ENCODE measurements at places on chromosomes 2 and 18.

GRCh38 chr2:154338352-154338967, 360.0 kb upstream of the KCNJ3 start:
- no peak for DNase-seq

DNA sequence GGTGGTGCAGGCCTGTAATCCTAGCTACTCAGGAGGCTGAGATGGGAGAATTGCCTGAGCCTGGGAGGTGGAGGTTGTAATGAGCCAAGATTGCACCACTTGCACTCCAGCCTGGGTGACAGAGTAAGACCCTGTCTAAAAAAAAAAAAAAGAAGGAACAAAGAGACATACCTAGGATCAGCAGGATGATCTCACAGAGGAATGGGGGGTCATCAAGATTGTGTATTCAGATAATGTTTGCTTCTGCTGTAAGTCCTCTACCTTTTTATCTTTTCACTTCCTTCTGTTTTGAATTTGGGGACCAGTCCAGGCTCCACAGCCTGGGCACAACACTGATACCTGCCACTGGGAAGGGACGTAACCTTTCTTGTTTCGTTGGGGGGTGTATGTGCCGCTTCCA, 53.2 kb downstream of the MAP4K4 start:
- DNase-seq = no peak

DNA sequence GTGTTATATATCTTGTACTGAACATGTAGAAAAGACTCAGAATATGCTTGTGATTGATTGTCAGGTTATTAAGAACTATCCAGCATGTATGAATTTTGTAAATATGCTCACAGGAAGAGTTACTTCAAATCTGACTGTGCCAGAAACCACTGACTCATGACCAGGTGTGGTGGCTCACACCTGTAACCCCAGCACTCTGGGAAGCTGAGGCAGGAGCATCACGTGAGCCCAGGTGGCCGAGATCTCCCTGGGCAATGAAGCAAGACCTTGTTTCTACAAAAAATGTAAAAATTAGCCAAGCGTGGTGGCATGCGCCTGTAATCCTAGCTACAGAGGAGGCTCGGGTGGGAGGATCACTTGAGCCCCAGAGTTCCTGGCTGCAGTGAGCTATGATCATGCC, 126.6 kb downstream of the COMMD1 start:
- DNase-seq = no peak

- no peak for DNase-seq
Measured at GRCh38 chr2:200174433-200175216, 131.9 kb upstream of the SPATS2L start.

DNA sequence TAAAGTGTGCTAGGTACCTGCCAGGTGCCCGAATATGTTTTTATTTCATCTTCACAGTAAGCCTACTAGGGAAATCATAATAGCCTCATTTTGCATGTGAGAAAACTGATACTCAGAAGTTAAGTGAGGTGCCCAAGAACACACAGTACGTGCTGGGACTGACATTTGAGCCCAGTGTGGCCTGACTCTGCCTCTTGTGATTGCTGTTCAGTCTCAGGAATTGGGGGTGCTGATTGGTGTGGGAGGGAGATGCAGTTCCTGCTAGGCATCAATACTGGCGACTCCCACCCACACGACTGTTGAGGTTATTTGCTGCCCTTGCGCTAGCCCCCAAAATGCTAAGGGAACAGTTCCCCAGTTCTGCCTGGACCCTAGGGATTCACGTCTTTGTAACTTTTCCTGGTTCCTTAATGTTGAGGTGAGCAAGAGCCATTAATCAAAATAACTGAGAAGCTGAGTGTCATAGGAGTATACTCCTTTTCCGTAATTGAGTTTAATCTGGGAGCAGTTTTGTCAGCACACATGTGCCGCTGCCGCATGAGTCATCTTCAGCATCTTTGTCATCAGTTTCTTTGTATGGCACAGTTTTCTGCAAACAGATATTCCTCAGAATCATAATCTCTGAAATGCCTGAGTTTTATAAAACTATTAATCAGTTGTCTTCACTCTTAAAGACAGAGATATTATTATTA, 120.7 kb downstream of the NCK2 start:
- DNase-seq = no peak

DNA sequence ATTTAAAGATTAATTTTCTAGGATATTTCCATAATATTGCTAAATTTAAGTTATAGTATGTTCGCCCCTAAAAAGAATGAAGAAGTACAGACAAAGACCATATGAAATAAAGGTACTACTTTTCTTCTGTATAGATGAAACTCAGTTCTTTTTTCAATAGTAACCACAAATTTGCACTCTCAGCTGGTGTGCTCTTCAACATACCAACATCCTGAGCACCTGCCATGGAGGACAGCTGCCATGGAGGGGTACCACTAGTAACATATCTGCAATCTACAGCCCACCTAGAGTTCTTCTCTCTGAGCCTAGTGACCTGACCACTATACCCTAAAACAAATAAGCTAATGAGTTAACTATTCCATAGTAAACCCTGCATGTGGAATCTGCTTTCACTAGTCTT, 36.8 kb upstream of the ERCC3 start:
- no peak for DNase-seq

DNA sequence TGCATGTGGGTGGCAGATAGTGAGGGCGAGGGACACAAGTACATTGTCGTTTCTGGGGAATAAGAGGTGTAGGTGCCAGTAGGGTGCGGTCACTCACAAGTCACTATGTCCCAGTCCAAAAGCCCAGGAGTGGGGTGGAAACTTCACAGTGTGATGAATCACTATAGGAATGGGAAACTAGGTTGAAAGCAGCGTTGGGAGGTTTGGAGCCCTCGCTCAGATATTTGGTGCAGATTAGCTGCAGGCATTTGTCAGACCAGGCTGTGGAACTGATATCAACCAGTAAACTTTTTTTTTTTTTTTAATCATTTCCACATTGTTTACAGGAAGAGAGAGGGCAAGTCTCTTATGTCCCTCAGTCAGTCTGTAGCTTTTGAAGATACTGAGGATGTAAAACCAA, 121.8 kb downstream of the CERS6 start:
- no peak for DNase-seq

DNA sequence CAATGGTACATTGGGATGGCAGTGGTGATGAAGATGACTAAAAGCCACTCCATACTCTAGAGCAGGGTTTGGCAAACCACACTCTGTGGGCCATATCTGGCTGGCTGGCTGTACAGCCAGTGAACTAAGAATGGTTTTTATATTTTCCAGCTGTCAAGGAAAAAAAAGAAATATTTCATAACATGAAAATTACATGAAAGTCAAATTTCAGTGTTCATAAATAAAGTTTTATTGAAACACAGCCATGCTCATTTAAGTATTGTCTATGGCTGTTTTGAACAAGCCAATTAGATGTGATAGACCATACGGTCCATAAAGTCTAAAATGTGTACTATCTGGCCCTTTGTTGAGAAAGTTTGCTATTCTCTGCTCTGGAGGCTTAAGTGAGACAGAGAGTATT, 1.5 kb downstream of the TTC21B start:
- DNase-seq = no peak

DNA sequence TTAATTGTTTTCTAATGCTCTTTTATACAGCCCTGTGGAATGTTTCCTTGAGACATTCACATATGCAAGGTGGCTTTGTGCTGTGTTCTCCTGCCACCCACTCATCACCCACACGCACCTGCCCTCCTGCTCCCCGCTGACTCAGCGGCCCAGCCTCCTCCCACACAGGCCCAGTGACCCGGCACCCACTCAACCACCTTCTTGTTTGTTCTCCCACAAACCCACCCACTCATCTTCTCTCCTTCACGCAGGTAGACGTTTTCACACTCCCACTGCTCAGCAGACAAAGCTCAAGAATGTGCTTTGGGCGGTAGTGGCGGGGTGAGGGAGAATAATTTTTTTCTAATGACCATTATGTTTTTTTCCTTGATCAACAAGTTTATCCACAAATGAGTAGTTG, 28.6 kb upstream of the NEMP2 start:
- DNase-seq = no peak

GRCh38 chr2:126359494-126359893, 296.5 kb upstream of the GYPC start:
- no peak for DNase-seq

- no peak for DNase-seq
Measured at GRCh38 chr18:14921031-14921430, 173.1 kb downstream of the ANKRD30B start.

GRCh38 chr18:64127172-64127571, 21.7 kb downstream of the LINC00305 start:
- no peak for DNase-seq

GRCh38 chr2:235793163-235793752, 299.4 kb downstream of the AGAP1 start:
- no peak for DNase-seq

GRCh38 chr2:37448342-37449120, 104.1 kb downstream of the QPCT start:
- DNase-seq = no peak

- DNase-seq = no peak
Measured at GRCh38 chr18:51251625-51252024, 54.1 kb upstream of the MEX3C start.

DNA sequence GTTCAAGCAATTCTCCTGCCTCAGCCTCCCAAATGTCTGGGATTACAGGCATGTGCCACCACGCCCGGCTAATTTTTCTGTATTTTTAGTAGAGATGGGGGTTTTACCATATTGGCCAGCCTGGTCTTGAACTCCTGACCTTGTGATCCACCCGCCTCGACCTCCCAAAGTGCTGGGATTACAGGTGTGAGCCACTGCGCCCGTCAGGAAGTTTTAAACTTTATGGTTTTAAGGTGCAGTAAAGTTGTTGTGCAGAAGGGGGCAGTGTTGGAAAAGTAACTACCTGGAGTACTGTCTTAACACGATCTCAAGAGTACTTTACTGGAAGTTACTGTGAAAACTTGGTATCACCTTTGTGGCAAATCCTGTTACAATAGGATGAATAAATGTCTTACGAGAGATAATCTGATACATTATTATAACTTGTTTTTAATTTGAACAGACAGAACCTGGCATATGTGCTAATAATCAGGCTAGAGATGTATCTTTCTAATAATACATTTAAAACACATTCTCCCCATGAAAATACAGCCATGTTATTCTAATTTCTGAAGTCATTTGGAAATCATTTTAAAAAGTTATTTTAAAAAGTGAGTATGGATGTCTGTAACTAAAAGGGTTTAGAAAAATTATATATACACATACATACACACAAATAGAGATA, 10.8 kb downstream of the SPDYA start:
- no peak for DNase-seq

- DNase-seq = no peak
Measured at GRCh38 chr18:71293322-71293721, 1004.5 kb downstream of the SOCS6 start.

GRCh38 chr2:54946220-54946805, 103.9 kb downstream of the RTN4 start:
- no peak for DNase-seq

DNA sequence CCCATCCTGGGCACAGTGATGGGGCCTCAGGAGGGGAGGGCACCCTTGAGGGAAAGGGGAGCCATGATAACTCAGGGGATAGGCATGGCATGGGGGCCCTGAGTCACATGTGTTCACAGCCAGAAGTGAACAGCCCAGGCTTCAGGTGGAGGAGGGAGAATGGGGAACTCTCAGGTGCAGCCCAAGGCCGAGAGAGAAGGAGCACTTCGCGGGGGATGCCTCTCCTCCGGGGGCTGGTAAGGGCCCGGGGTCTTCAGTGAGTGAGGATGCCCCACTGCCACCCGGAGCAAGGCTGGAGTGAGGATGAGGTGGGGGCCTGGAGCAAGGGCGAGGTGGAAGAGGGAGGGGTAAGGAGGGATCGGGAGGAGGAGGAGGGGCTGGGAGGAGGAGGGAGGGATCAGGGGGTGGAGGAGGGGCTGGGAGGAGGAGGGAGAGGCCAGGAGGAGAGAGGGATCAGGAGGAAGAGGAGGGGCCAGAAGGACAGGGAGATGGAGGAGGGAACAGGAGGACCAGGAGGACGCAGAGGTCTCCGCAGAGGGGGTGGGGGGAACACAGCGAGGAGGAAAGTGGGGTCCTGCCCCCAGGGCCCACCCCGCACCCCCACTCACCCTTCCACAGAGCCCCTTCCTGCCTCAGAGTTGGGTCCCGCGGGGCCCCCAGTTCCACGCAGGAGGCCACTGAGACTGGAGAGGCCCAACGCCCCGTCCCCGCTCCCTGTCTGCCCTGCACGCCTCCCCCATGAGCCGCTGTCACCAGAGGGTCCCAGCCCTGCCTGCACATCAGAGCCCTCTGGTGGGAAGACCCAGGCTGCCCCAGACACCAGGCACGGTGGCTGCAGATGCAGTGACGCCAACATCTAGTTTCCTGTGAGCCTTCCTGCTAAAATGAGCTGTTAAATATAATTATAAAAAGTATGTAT, 42.8 kb downstream of the RAMP1 start:
- DNase-seq = no peak

GRCh38 chr2:157894694-157895435, 18.7 kb upstream of the ACVR1 start:
- no peak for DNase-seq

- no peak for DNase-seq
Measured at GRCh38 chr18:79944746-79945117, 6.7 kb downstream of the SLC66A2 start.

DNA sequence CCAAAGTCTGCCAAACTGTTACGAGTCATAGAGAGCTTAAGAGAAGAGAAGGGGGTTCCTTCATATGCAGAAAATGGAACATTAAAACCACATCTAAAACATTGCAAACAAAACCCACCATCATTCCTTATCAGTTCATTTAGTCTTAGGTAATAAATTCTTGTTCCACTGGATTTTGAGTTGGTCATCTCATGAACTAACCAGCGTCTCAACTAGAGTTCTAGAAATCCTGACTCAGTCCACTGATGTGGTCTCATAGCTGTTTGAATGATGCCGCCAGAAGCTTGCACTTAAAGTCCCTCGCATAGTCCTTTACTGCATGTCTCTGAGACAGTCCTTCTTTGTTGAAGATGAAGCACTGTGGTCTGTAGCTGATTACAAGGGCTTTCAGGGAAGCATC, 15.0 kb upstream of the CAB39 start:
- no peak for DNase-seq

DNA sequence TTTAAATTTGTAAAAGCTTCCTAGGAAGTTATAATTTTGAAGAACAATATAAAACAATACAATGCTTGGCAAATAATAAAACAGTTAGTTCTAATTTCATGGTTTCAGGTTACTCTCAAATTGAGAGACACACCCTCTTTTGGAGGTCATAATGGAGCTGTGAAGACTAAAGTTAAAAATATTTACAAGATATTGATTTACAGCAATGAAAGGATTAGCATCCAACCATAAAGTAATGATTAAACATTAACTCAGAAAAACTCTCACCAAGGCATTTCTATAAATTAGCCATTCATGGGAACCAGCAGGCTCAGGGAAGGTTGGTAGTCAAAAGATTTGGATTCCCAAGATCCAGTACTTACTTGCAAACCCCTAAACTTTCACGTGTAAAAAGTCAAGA, 6.4 kb downstream of the DPP4 start:
- DNase-seq = no peak

GRCh38 chr2:58959996-58960395, 718.9 kb upstream of the FANCL start:
- no peak for DNase-seq

DNA sequence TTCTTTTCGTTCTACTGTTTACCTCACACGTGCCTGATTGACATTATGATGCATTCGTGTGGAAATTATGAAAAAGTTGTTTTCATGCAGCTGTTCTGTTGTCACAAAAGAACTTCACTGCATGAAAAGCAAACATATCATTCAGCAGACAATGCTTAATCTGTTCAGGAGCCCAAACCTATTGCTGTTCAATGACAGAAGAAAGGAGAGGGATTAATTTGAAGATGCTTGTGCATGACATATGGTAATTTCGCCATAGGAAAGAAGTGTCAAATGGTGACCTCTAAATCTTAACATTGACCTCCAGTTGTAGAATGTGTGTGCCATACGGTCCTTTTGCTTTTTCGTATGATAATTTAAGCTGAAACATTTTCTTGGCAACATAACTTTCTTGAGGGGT, 124.5 kb downstream of the WDR7 start:
- peak; percentile 77 for DNase-seq

Measured in NCI-H1417 treated with DMSO at 0.1 percent for 48 hours (cell line).